Occipital lobe (tissue), 3 donors: ENCODE measurements at places on chromosomes 6 and 20.
A peak's percentile ranks its signal among the peaks of the same experiment; 100 is the strongest.

DNA sequence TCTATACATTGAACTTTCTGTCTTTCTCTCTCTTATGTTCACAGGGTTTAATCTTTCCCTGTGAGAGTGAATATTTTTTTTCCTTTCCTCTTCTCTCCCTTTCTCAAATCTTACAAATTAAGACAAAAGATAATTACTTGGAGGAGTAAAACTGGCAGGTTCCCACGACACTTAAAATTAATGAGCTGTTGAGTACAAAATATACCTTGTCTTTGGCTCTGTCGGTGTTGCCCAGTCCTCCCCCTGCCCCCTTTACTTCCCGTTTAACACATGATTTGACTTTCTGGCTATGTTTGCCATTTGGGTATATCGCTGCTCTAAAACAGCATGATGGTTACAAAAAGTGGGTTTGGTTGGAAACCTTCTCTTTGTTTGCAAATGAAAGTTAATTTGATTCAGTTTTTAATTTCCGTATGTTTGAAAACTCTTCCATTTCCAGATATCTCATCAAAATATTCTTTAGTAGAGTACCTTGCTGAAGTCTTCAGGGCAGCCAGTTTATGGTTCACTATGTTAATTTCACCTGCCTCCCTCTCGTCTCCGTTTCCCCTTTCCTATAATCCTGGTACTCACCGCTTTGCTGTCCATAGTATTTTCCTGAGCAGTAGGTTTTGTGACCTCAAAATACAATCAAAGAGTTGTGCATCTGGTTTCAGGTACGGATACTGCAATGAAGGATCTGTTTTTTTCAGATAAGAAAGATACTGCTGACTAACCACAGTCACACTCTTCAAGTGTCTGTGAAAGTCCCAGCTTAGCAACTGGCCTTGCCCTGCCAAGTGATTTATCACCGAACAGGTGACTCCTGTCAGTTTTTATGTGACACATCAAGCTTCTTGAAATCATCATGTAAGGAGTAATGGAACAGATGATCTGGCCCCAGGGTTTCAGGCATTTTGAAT, 181.2 kb downstream of the DTNBP1 start:
- no peak for DNase-seq

GRCh38 chr6:42764911-42765648, 16.8 kb upstream of the BICRAL start:
- no peak for DNase-seq

DNA sequence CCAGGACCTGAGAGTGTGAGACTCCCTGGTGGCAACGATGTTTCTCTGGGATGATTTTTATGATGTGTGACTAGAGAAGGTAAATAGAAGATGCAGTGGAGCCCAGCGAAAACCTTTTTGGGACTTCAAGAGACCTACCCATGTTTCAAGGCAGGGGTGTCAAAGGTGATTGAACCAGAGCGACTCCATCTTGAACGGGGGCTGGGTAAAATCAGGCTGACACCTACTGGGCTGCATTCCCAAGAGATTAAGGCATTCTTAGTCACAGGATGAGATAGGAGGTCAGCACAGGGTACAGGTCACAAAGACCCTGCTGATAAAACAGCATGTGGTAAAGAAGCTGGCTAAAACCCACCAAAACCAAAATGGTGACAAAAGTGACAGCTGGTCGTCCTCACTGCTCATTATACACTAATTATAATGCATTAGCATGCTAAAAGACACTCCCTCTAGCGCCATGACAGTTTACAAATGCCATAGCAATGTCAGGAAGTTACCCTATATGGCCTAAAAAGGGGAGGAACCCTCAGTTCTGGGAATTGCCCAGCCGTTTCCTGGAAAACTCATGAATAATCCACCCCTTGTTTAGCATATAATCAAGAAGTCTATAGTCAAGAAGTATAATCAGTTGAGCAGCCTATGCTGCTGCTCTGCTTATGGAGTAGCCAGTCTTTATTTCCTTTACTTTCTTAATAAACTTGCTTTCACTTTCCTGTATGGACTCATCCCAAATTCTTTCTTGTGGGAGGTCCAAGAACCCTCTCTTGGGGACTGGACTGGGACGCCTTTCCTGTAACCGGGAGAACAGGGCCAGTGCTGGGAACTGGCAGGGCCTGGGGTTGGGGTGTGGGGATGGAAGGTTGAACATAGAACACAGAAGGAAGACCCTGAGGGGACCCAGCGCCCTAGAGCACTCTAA, 526.4 kb downstream of the QKI start:
- no peak for DNase-seq

- DNase-seq, result no peak
These were observed 99.7 kb upstream of the KCNK16 start for GRCh38 chr6:39422238-39422637.

DNA sequence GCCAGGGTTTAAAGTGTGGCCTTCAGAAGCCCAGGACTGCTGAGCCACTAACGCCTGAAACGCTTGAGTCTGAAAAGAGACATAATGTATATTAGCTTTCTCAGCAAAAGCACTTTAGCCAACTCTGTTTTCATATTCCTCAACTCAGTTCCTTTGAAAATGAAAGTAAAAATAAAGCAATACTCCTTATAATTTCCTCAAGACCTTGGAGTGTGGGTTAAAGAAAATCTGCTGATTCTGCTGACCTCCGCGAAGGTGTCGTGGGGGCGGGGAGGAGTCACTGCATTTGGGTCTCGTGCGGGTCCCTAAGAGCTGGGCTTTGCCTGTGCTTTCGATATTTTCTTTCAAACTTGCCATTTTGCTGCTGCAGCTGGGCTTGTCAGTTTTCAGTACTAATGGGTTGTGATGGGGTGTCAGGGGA, 142.2 kb upstream of the ARID1B start:
- no peak for DNase-seq

DNA sequence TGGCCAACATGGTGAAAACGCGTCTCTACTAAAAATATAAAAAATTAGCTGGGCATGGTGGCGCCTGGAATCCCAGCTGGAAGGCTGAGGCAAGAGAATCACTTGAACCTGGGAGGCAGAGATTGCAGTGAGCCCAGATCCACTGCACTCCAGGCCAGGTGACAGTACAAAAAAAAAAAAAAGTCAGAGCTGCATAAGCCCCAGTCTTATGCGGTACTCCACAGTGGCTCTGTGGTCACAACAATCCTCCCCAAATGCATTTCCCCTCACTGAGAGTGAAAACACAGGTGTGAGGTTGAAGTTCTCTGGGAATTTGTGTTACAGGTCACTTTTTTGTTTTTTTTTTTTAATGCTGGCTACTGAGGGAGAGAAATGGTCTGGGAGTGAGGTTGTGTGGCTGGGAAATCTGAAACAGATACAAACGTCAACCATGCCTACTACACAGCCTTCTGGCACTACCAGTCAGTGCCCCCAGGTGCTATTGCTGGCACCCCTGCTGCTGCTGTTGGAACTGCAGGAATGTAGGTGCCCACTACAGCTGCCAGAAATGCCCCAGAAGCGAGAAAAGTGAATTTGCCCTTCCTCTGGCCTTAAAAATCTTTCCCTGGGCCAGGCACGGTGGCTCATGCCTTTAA, 5.7 kb downstream of the MRPS26 start:
- no peak for DNase-seq

DNA sequence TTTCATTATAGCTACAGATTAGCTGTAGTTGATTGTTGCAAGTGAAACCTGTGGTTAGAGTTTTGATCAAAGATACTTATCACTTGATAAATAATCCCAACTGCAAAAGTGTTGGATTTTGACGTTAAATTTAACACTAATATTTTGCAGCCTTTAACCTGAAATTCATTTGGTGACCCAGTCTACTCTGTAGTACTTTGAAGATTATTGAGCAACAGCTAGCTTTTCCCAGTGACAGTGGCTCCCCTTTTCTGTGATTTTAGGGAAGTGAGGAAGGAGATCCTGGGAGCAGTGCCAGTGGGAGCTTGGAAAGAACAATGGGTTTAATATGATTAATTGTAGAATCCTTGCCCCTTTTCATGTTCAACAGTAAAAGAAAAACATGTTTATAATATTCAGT, 76.9 kb downstream of the NCOA3 start:
- no peak for DNase-seq

- DNase-seq, result no peak
These were observed 324.3 kb downstream of the PRL start for GRCh38 chr6:21972516-21972915.

GRCh38 chr20:9180481-9181257, 111.8 kb downstream of the PLCB4 start:
- no peak for DNase-seq

DNA sequence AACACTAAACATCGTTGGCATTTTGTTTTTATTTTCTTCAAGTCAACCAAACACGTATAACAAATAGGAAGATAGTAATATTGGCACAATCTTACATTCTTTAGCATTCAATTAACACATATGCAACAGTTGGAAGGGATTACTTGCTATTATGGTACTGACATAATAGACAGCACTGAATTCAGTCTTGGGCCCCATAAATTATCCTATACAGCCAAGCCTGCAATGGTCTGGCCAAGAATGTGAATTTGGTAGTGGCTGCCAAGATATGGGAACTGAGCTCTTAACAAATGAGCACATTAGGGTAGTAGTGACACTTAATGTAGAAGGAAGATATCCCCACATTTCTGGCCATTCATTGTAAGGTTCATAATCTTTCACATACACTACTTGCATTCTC, 44.8 kb upstream of the ARHGAP18 start:
- no peak for DNase-seq

DNA sequence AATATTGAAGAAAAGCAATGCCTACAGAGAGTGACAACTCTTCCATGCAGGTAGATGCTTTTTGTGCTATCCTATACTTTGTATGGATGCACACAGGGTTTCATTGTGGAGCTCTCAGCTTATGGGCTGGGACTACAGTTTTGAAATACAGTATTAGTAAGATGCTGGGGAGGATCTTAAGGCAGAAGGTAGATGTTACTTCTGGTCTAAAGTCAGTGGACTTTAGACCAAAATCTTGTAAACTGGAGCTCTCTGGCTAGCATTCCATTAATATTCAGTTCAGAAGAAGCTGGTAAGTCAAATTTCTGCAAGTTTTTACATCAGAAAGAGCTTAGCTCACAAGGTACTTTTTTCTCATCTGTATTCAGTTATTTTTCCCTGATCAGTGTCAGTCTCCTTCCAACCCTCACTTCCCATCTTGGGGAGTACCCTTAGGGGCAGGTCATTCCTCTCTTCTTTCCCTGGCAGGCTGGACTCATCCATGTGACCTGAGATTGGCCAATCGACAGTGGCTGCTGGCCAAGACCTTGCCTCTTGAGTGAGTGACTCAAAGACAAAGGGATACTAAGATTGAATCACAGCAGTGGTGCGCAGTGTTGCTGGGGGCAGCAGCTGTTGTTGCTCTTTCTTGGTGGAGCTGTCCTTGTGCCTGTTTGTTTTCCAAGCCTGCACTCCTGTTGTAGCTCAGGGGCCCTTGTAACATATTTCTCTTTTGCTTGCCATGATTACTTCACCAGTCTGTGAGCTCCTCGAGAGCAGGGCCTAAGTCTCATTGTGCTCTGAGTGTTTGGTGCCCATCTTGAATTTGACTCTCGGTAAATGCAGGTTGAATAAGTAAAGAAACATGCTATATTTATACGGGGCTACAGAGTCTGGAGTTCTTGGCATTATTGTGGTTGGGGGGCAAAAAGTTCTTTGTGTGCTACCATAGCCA, 2.8 kb upstream of the PHF20 start:
- peak; percentile 66 for DNase-seq

DNA sequence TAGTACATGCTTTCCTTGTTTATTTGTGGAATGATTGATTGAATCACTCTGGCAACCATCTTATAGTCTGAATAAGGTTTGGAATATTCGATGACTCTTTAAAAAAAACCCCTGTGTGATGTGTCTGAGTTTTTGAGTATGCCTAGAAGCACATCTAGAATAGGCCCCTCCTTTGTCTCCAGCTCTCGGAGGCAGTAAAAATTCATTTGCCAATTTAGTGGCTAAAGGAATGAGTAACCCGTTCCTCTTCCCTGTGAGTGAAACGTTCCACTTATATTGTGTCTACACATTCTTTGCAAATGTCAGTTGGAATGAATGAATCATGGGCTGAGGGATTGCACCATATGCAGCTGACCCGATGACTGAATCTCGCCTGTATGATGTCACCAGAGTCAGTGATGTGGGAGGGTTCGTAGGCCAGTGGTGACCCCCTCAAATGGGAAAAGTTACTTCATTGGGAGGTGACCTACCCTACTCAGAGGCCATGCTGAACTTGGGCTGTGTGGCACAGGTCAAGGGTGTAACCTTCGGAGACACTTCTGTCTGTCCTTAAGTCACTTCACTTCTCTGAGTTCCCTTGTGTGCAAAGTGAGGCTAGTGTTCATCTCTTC, 21.6 kb downstream of the MOCS3 start:
- DNase-seq, result no peak

GRCh38 chr20:36571564-36572504, 1.6 kb upstream of the TGIF2 start:
- DNase-seq, result no peak

- DNase-seq, result no peak
These were observed 14.3 kb upstream of the KCNB1 start for GRCh38 chr20:49496553-49497397.

DNA sequence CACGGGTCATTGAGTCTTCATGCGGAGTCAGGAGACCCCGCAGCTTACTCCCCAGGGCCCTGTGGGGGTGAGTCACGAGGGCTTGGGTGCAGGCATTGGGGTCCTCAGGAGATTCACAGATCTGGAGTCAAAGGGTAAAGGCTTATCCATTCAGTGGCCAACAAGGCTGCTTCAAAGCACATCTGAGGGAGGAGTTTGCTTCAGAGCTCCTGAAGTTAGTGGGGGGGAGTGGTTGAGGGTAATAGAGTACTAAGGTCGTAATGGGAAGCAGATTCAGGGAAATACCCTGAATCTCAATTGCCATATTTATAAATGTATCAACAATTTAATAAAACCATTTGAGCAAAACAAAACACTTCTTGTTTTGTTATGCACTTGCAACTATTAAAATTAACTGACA, 37.3 kb downstream of the SH3BGRL2 start:
- DNase-seq, result no peak
